Cardiac septum (tissue), 1 donor: ENCODE measurements at places on chromosomes 6 and 20. TPM values are rescaled to one million over a fixed set of nuclear protein-coding genes. Genes with fewer than 3 reads are reported as not detected.

DNA sequence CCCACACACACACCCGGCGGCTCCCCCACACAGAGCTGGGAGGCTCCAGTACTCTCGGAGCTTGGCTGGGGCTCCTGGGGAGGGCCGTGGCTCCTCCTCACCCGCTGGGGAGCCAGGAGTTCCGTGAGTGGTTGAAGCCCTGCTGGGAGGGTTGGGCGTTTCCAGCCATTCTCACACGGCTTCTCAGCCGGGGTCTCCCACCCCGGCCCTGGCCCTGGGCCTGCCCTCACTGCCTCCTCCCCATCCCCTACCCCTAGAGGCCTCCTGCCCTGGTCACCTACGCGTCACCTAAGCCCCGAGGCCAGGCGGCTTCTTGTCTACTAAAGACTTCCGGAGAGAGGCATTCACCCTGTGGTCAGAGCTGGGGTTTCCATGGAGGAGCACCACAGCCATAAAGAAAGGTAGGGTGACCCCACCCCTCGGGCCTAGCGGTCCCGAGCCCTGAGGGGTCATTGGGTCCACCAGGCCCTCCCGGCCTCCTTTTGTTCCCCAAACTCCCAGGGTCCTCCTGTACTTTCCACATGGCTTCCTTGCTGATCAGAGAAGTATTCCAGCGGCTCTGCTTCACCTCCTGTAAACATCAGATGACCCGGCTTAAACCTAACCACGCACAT is 99.3 kb downstream of the TTLL2 start:
- DNase-seq: peak; percentile 58

DNA sequence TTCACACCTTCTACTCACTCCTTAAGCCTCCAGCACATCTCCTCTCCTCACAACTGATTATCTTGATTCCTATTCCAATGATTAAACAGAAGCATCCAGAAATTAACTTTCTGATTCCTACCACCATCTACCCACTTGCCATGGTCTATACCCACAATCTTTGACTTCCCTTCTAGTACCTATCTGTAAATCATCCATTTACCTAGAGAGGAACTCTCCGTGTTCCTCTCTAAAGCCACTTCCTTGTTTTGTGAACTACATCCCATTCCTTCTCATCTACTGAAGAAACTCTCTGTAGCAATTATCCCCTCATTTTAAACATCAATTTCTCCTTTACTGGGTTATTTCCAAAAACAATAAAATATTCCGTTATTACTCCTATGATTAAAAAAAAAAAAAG is 167.3 kb downstream of the ARHGAP18 start:
- DNase-seq: no peak

DNA sequence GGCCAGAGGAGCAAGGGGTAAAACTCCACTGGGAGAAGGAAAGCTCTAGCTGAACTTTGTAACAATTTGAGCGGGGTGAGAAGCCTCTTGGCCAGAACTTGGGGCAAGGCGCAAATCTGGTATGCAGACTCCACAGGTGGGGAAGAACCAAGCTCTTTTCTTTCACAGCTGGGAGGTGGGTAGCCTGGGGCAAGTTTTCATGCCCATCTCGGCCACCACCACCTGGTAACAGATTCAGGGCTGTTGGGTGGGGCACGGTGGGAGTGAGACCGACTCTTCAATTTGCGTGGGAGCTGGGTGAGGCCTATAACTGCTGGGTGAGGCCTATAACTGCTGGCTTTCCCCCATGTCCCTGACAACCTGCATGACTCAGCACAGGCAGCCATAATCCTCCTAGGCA is 37.5 kb downstream of the SDHAF4 start:
- no peak for DNase-seq

GRCh38 chr6:78781001-78781400 is 86.3 kb upstream of the IRAK1BP1 start:
- DNase-seq: no peak

- no peak for DNase-seq
Observed at GRCh38 chr20:59455402-59456341, 148.7 kb upstream of the PHACTR3 start.

DNA sequence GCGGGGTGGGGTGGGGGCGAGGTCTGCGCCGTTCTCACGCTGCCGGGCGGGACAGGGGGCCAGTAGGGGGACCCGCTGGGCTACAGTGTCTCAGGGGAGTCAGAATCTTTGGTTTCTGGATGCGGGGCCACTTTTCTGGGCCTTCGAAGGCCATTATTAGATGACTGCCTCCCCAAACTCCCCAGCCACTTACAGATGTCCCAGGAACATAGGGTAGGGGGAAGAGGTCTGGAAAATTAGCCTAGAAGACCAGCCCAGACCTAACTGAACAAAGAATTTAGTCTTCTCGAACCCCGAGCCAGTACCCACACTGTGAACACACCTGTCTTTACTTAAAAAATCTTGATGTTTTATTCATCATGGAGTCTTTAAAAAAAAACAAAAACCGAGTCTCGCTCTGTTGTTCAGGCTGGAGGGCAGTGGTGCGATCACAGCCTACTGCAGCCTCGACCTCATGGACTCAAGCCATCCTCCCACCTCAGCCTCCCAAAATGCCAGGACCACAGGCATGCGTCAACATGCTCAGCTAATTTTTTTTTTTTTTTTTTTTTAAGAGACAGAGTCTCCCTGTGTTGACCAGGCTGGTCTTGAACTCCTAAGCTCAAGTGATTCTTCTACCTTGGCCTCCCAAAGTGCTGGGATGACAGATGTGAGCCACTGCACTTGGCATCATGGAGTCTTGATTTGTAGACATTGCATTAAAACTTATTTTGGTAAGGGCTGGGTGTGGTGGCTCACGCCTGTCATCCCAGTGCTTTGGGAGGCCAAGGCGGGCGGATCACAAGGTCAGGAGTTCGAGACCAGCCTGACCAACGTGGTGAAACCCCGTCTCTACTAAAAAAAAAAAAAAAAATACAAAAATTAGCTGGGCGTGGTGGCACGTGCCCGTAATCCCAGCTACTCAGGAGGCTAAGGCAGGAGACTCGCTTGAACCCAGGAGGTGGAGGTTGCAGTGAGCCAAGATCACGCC is 3.3 kb upstream of the SLC29A1 start:
- peak; percentile 77 for DNase-seq

- no peak for DNase-seq
Observed at GRCh38 chr6:20414711-20415110, 13.0 kb downstream of the E2F3 start.

DNA sequence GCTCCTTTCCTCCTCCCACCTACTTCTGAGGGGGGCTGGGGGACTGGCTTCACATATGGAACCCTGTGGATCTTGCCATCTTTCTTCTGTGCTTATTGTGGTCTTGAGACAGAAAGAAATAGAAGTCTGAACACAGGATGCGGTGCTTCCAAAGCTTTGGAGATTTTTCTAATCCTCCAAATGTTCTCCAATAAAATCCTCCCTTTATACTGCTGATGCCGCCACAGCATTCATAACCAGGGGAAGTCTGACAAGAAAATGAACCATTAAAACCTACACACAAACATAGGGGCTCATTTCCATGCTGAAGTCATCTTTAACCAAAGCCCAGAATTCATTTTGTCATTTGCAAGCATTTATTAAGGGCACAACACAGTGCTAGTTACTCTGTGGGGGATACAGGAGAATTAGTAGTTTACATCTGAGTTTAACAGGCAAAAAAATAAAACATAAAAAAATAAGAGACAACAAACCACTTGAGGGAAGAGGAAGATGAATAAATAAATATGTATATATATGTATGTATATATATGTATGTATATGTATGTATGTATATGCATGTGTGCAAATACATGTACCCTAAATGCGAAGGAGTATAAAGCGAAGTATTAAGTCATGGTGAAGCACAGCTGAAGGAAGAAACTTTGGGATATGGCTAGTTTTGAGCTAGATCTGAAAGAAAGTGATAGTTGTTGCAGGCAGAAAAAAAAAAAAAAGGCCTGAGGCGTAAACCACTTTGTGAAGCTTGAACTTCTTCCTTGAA is 5.9 kb upstream of the PTPRK start:
- no peak for DNase-seq

DNA sequence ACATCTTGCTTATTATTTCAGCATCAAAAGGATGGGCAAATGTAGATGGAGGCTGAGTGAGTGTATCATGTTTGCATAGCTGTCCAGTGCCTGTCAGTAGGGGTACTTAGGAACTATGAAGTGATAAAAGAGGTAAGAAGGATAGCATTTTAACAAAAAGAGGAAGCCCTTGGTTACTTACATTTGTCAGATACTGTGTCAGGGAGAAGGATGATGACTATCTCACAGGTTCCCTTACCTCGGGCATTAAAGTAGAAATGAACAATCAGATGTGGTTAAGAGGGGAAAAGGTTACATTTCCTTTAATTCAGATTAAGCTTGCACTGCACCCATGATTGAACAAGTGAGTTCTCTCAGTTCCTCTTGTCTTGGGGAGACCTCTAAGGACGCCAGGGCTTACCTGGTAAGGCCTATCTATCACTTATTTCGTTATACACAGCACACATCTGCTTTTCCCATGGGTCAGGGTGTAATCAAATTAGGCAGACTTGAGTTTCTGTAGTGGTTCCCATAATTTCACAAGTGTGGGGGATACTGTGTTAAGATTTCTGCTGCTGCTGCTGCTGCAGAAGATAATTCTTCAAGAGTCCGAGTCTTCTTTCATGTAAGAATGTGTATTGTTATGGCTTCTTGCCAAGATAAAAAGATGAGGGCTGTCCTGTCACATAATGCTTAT is 4.5 kb downstream of the FOXO3 start:
- DNase-seq: no peak

DNA sequence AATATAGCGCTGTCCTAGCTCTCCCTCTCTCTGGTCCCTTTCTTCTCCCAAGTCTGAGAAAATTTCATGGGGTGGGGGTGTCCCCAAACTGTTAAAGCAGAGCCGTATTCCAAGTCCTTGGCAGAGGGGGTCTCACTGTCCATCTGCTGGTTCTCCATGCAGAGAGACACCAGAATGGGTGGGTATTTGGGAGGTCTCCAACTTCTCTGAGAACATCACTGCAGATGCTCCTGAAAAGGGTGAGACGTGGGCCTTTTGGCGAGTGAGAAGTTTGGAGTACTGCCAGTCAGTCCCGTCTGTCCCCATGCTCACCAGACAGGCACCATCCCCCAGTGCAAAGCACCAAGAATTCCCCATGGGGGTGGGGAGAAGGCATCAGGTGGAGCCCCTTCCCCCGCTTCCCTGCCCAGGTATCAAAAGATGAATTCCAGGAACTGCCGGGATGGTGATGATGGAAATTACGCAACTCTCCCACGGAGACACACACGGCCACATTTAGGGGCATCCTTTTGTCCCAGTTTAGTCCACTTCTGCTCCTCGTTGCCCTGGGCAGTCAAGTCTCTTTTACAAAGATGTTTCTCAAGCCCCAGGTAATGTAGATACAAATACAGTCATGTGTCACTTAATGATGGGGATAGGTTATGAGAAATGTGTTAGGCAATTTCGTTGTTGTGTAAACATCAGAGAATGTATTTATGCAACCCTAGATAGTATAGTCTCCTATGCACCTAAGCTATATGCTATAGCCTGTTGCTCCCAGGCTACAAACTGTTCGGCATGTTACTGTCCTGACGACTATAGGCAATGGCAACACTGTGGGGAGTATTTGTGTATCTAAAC is 73.4 kb upstream of the SRSF6 start:
- DNase-seq: no peak

- no peak for DNase-seq
Observed at GRCh38 chr6:166683477-166683876, 56.4 kb upstream of the RPS6KA2 start.

GRCh38 chr20:25253606-25254275 is 5.9 kb downstream of the PYGB start:
- no peak for DNase-seq

GRCh38 chr6:63774961-63775360 is 139.4 kb downstream of the PHF3 start:
- no peak for DNase-seq

DNA sequence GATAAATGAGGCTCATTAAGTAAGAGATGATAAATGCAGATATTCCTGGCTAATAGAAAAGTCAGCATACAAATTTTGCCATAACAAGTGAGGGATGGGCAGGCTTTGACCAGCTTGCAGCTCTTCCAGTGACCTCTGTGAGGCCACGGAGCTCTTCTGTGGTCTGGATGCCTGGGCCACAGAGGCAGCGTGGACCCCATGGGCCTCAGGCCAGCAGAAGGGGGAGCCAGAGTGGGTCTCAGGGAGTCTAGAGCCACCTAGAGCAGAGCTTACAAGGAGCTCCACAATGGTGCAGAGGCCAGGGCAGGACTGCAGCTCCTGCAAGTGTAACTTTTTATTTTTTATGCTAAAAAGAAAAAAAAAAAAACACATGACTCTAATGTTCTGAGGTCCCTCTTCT is 165.1 kb downstream of the ARID1B start:
- DNase-seq: no peak

BPIFB2 gene
- total RNA-seq: not detected

BHLHE23 gene
- total RNA-seq: not detected

SLC22A3 gene
- 0.54 TPM for total RNA-seq

SLC35D3 gene
- not detected for total RNA-seq

RWDD1 gene
- total RNA-seq: 52.9 TPM

MRAP2 gene
- 0.48 TPM for total RNA-seq

LAMA5 gene
- 101 TPM for total RNA-seq

CST4 gene
- total RNA-seq: not detected

LIN28B gene
- total RNA-seq: not detected
